ENCODE measurements at places on chromosomes 5 and 9.

DNA sequence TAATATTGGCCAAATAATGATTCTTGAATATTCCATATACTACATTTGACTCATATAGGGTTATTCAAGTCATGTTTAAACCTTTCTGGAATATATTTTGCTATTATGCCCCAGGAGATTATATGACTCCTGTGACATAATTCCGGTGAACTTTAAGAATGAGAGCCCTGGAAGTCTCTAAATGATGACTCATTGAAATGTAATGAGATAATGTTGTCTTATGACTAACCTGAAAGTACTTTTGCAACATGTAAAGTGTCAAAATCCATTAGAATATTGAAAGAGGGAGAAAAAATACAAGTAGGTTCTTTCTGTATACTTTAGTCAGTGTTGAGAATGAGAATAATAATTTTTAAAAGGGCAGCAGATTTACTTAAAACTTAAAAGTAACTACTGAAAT, 830.4 kb downstream of the MAT2B start:
- no peaks in the 10 kb centered on the region for H3K36me3 ChIP-seq
- H3K27ac ChIP-seq, result no peak overlapping the region
- H3K4me1 ChIP-seq, result no peaks in the 10 kb centered on the region
- DNase-seq, result no peak

DNA sequence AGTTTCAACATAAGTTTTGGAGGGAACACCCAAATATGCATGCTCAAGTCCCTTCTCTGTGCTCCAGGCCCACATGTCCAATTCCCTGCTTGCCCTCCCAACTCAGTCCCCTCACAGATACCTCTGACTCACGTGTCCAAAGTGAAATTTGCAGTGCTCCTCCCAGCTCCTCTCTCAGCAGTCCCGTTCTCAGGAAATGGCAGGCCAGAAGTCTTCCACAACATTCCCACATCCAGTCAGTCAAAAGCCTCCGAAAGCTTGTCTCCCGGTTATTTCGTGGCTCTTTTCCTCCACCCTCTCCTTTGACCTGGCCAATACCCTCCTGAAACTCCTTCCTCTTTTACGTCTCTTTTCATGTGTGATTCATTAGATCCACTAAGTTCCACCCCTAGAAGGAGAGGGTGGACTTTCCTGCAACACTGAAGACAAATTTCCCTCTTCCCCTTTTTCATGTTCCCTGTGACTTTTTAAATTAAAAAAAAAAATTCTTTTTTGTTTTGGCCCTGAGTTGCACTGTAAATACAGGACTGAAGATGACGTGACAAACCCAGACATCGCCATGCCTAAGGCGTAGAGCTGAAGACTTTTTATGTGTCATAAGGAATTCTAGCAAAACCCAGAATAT, 12.8 kb upstream of the MGAT1 start:
- no peak overlapping the region for H3K4me3 ChIP-seq
- H3K27me3 ChIP-seq, result no peaks in the 10 kb centered on the region
- no peak overlapping the region for H3K27ac ChIP-seq
- peaks cover 3% of the 10 kb centered on the region for H3K36me3 ChIP-seq

GRCh38 chr5:154193701-154194121, 3.2 kb downstream of the GALNT10 start:
- H3K27ac ChIP-seq, result no peak overlapping the region
- H3K4me1 ChIP-seq, result peaks cover 53% of the 10 kb centered on the region
- peaks cover 9% of the 10 kb centered on the region for H3K27me3 ChIP-seq
- DNase-seq, result no peak

GRCh38 chr9:92254381-92255337, 38.8 kb downstream of the IARS1 start:
- H3K36me3 ChIP-seq, result peaks cover 82% of the 10 kb centered on the region
- DNase-seq, result no peak
- no peaks in the 10 kb centered on the region for H3K4me1 ChIP-seq
- no peak overlapping the region for H3K4me3 ChIP-seq
- no peaks in the 10 kb centered on the region for H3K27me3 ChIP-seq

DNA sequence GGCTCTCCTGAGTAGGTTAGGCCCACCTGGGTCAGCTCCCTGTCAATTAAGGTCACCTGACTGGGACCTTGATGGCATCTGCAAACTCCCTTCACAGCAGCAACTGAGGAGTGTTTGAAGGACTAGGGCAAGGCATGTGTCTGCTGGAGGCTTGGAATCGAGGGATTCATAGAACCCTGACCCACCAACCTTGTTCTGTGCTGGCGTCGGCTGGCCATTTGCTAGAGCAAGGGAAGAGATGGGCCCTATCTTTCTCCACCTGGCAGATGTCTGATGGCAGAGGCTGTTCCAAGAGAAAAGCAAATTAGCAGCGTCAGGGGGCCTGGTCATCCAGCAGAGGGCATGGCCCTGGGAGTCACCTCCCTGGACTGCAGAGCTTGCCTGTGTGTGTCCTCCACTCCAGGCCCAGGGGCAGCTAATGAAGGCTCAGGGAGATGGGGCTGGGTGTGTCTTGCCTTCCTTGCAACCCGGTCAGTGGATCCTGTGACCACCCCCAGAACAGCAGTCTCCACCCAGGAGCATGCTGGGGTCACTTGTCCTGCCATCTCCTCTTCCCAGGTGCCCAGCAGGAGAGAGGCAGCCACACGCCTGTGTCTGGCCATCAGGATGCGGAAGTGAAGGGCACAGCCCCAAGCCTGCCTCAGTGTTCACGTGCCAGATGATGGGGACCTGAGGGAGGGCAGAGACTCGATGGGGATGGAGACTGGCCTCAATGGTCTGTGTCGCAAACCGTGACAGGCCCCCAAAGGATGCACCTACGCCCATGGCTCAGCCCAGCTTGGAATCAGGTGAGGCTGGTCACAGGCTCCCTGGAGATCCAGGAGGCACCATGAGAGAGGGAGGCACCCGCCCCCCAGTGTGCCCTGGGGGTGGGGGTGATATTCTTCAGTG, 53.9 kb downstream of the BARX1 start:
- no peaks in the 10 kb centered on the region for H3K36me3 ChIP-seq
- peaks cover 3% of the 10 kb centered on the region for H3K4me1 ChIP-seq
- H3K27me3 ChIP-seq, result no peaks in the 10 kb centered on the region
- no peak overlapping the region for H3K27ac ChIP-seq
- DNase-seq, result no peak

DNA sequence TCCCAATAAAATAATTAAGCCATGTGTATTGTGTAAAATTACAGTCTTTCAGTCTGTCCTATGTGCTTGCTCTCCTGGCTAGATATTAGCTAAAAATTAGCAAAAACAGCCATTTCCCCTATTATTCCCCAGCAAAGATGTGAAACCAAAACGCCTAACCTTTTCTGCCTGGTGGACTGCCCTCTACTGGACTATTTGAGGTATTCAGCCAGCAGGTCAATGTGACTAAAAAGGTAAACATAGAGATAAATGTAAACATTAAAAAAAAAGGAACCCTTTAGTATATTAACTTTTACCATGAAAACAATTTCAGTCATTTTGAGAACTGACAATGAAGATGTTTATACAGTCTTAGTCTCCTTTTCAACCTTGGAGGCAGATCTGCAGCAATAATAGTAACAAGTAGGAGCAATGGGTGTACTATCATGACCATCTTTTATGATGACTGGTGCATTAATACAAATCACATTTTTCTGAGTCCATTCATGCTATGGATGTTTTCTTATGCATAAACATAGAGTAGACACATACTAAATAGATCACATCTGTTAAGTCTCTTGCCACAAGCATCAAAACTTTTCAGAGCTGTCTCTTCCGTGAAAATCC, 10.1 kb downstream of the ATG12 start:
- H3K36me3 ChIP-seq, result peaks cover 65% of the 10 kb centered on the region
- H3K4me1 ChIP-seq, result peaks cover 3% of the 10 kb centered on the region
- no peak overlapping the region for H3K4me3 ChIP-seq
- no peak for DNase-seq

DNA sequence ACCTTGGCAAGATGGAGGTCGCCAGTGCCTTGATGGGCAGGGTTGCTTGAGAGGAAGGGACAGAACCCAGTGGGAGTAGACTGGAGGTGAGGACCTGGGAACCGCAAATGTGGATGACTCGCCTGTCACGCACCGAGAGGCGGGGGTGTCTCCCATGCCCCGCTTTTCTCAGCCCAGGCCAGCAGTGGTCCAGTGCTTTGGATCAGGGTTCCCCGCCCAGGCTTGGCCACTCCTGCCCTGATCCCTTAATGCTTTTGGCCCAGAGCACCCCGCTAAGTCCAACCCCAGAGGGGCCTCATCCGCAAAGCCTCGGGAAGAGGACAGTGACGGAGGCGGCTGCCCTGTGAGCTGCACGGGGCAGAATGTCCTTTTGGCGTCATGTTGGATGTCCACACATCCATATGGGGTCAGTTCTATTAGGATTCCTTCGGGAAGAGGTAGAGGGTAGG, 2.4 kb downstream of the MRPS2 start:
- peaks cover 15% of the 10 kb centered on the region for H3K4me1 ChIP-seq
- H3K27ac ChIP-seq, result no peak overlapping the region
- H3K27me3 ChIP-seq, result peaks cover 7% of the 10 kb centered on the region
- no peak for DNase-seq
- peaks cover 38% of the 10 kb centered on the region for H3K36me3 ChIP-seq
- peak overlapping the region; percentile 37 for H3K4me3 ChIP-seq

DNA sequence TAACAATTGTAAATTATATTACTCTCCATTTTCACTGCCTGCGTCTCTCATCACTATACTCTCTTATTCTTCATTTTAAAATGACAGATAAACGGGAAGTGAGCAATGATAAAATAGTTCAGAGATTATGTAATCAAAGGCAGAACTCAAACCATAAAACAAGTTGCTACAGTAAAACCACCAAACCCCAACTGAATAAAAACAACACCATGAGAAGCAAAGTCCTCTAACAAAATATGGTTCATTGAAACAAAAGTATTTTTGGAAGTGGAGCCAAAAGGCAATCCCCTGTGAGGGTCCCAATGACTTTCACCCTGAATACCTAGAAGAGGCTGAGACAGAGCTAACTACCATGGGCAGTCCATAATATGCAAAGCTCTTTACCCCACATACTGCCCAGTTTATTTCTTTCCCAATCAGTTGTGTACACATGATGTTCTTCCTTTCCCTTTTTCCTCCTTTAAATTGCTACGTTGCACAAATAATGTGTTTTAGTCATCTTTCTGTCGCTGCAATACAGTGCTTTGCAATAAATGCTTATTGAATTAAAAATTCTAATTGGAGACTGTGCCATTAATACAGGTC, 64.0 kb upstream of the PTGER4 start:
- peaks cover 4% of the 10 kb centered on the region for H3K27me3 ChIP-seq
- H3K4me1 ChIP-seq, result peaks cover 16% of the 10 kb centered on the region
- peaks cover 8% of the 10 kb centered on the region for H3K36me3 ChIP-seq
- H3K4me3 ChIP-seq, result no peak overlapping the region
- no peak overlapping the region for H3K27ac ChIP-seq

DNA sequence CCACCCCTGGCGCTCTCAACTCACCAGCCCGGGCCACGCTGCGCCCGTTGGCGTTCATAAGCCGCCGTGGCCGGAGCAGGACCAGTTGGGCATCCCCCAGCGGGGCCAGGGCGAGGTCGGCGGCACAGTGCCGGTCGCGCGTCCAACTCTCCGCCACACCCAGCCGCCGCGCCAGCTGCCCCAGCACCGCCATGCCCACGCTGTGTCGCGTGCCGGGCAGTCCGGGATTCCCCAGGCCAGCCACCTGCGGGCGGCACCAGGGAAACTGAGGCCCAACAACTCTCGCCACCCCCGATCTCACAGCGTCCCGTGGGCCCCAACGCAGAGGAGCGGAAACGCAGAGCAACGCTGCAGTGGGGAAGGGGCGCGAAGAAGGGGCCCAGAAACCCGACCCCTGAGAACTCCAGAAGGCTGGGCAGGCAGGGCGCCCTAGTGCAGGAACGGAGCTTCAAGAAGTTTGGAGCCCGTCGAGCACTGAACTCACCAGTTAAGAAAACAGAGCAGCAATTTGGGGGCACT, 453 bp downstream of the PTRH1 start:
- H3K4me3 ChIP-seq, result peak overlapping the region; percentile 92
- no peak for DNase-seq
- peak overlapping the region; percentile 90 for H3K27ac ChIP-seq
- H3K4me1 ChIP-seq, result peaks cover 25% of the 10 kb centered on the region
- H3K27me3 ChIP-seq, result no peaks in the 10 kb centered on the region
- H3K36me3 ChIP-seq, result no peaks in the 10 kb centered on the region

DNA sequence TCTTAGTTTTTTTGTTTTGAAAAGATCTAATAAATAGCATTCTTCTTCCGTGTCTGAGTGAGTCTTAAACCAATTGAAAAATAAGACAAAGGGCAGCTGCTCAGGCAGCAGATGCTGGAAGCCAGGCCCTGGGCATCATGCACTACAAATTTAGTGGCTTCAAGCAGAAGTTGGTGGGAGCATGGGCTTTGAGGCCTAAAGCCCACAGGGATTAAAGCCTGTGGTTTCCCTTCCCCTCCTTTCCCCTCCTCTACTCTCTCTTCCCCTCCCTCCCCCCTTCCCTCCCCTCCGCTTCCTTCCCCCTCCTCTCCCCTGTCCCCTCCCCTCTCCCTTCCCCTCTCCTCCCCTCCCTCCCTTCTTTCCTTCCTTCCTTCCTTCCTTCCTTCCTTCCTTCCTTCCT, 20.1 kb upstream of the KIF4B start:
- DNase-seq, result no peak
- no peaks in the 10 kb centered on the region for H3K4me1 ChIP-seq
- no peak overlapping the region for H3K4me3 ChIP-seq
- no peaks in the 10 kb centered on the region for H3K36me3 ChIP-seq
- H3K27ac ChIP-seq, result no peak overlapping the region

GRCh38 chr5:77425998-77426659, 66.0 kb downstream of the WDR41 start:
- H3K4me3 ChIP-seq, result no peak overlapping the region
- DNase-seq, result no peak
- peaks cover 28% of the 10 kb centered on the region for H3K36me3 ChIP-seq
- no peak overlapping the region for H3K27ac ChIP-seq
- no peaks in the 10 kb centered on the region for H3K27me3 ChIP-seq

DNA sequence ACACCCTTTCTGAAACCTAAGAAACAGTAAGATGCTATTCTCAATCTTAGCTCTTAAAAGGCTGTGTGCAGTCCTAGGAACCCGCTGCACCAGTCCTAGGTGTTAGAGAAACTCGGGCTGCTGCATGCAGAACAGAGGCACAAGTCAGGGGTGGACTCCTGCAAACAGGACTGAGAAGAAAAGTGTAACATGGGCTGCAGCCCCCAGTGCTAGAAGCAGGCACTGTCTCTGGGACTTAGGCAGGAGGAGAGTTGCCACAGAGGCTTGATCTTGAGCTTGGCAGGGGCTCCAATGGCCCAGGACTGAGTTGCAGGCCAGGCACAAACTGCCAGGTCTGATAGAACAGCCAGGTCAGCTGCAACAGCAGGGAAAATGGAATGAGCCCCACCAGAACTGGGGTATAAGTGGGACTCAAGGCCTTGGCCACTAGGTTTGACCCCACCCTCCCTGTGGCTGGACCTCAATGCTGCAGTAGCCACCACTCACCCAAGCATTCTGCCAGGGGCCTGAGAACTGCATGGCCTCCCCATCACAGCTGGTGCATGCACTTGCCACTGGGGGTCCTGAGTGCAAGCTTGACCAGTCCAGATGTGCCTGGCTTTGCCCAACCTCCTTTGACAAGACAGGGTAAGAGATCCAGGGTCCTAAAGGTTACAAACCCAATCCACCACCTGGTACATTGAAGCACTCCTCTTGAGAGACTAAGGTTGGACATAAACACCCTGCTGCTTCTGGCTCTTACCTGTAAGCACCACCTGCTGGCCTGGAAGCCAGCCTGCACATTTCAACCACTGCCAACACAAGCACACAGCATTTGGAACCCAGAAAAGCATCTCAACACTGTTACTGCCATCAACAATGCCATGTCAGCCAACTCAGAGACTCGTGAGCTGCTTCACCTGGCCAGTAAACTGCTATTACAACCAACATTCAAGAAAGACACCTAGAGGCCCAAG, 103.3 kb downstream of the FBXL17 start:
- H3K36me3 ChIP-seq, result no peaks in the 10 kb centered on the region
- H3K4me1 ChIP-seq, result peaks cover 4% of the 10 kb centered on the region
- no peak for DNase-seq
- H3K4me3 ChIP-seq, result no peak overlapping the region
- no peak overlapping the region for H3K27ac ChIP-seq
